ENCODE measurements at places on chromosomes 5 and 9.

DNA sequence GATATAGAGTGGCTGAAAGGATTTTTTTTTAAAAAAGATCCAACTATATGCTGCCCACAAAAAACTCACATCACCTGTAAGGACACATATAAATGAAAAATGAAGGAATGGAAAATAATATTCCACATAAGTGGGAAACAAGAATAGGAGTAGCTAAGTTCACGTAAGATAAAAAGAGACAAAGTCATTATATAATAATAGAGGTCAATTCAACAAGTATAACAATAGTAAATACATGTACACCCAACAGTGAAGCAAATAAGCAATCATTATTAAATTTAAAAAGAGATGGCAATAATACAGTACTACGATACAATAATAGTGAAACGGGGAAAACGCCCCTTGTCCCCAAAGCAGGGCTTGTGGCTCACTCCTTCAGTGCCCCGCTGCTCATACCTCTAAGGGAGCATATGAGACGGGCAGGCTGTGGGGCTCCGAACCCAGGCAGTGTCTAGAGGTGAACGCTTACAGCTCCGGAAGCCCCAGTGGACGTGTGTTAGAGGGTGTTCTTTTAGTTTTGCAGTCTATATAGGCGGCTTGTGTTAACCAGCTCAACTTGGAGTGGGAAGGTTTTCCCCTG is 12.5 kb upstream of the BTNL9 start:
- DNase-seq, result no peak

- peak; percentile 76 for DNase-seq
Measured at GRCh38 chr5:108753331-108753730, 5.6 kb downstream of the FER start.

DNA sequence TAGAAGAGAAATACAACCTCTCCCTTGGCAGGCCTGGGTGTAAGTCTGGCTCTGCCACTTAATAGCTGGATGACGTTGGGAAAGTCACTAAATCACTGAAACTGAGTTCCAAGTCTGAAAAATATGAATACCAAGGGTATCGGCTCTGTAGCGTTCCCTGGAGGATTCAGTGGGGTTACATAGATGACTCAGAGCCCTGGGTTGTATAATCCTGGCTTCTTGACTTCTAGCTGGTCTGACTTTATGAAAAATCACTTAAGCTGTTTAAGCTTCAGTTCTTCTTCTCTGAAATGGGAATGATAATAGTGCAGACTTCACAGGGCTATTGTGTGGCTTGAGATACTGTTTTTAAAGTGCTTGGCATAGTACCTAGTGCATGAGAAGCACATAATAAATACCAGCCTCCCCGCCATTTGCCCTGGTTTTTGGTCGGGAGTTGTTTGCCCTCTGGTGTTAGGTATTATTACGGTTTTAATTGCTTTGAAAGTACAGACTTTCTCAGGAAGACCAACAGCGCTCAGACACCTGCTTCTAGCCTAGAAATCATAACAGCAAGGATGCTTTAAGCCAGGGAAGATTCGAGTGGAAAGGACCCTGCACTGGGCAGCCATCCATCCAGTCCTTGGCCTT is 43.0 kb downstream of the CYFIP2 start:
- DNase-seq, result no peak

GRCh38 chr9:132575005-132575609 is 7.3 kb upstream of the BARHL1 start:
- peak; percentile 74 for DNase-seq

GRCh38 chr5:124948754-124949275 is 202.4 kb upstream of the ZNF608 start:
- no peak for DNase-seq

GRCh38 chr5:74966141-74967026 is 86.0 kb downstream of the GCNT4 start:
- DNase-seq, result no peak

DNA sequence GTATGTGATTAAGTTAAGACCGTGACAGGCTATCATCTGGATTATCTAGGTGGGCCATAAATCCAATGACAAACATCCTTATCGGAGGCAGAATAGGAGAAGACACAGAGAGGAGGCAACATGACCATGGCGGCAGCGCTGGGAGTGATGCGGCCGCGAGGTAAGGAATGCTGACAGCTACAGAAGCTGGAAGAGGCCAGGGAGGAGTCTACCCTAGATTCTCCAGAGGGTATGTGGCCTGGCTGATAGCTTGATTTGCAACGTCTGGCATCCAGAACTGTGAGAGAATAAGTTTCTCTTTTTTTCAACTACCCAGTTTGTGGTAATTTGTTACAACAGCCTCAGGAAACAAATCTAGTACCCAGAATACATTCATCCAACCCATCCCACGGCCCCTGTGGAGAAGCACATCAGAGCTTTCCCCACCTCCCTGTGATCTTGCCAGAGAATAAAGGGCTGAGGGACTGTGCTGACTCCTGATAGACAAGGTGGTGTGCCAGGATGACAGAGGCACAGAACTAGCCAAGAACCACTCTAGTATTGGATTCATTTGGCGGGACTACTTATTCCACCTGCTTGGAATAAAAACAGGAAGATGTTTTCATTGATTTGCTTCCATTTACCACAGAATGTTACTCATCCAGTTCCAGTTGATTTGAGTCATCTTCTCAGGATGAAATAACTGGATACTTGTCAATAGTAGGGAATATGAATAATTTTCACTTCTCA is 187.4 kb downstream of the MAN2A1 start:
- peak; percentile 1 for DNase-seq

DNA sequence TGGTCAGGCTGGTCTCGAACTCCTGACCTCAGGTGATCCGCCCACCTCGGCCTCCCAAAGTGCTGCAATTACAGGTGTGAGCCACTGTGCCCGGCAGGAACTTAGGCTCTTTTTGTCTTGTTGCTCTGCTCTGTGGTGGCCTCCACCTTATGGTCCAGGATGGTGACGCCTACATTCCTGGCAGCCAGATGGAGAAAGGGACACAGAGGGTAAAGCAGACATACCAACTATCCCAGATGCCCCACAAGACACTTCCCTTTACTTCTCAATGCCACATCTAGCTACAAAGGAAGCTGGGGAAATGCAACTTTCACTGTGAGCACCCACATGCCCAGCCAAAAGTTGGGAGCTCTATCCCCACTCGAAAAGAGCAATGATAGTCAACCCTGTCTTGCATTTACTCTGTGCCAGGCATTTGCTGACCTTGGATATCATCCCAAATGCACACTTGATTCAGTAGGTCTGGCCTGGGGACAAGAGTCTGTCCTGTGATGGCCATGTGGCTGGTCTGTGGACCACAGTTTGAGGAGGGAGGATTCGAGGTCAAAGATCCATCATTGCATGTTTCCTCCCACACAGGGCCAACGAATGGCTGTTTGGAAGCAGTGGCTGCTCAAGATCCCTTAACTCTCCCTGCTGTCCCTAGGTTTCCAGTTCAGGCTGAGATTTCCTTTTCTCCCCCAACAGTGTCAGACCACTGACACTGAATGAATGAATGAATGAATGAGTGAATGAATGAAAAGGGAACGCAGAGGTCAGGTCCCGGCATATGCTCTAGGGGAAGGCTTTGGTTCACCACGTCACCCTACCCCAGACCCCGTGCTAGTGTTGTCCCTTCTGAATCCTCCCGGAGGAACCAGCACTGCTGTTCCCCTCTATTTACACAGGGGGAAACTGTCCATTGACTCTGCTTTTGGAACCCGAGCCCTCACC is 1.4 kb upstream of the ERGIC1 start:
- no peak for DNase-seq

GRCh38 chr5:150122158-150122510 is 33.5 kb downstream of the PDGFRB start:
- DNase-seq, result peak; percentile 33

DNA sequence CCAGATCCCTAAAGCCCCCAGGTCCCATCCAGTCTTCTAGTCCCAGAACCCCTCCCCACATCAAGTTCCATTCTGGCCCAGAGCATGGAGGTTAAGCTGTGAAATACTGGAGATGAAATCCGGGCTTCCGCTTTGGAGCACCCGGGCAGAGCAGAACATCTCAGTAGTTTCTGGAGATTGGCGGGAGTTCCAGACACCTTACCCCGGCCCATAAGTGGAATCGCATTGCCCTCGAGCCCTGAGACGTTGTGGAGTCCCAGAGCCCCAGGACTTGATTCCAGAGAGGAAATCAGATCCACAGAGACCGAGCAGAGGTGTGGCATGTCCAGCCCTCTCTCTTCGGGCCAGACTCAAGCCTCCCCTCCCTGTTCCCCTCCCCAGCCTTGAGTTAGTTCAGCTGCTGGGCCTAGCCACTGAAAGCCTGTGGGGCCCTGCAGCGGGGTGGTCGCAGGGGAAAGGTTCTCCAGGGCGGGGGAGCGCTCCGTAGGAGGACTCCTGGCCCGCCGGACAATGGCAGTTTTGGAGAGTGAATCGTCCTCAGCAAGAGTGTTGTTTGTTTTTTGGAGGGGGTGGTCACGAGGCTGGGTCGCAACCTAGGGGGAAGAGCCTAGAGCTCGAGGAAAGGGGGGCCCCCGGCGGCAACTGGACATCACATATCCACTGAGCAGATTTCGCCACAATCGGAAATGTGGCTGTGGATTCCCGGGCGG is 1.0 kb upstream of the PAX5 start:
- no peak for DNase-seq

- no peak for DNase-seq
Measured at GRCh38 chr9:32875242-32875641, 91.9 kb downstream of the TMEM215 start.

- DNase-seq, result no peak
Measured at GRCh38 chr5:1879292-1880263, 3.1 kb downstream of the IRX4 start.

GRCh38 chr5:135245521-135246499 is 153.2 kb downstream of the MACROH2A1 start:
- DNase-seq, result peak; percentile 30

DNA sequence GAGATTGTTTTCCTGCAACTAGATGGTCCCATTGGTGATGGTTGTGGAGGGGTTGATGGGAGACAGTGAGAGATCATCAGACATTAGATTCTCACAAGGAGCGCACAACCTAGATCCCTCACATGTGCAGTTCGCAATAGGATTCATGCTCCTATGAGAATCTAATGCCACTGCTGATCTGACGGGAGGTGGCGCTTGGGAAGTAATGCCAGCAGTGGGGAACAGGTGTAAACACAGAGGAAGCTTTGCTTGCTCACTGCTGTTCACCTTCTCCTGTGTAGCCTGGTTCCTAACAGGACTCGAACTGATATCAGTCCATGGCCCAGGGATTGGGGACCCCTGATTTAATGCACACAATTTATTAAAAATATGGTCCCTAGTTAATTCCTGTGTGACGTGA is 18.8 kb downstream of the SNCAIP start:
- no peak for DNase-seq

DNA sequence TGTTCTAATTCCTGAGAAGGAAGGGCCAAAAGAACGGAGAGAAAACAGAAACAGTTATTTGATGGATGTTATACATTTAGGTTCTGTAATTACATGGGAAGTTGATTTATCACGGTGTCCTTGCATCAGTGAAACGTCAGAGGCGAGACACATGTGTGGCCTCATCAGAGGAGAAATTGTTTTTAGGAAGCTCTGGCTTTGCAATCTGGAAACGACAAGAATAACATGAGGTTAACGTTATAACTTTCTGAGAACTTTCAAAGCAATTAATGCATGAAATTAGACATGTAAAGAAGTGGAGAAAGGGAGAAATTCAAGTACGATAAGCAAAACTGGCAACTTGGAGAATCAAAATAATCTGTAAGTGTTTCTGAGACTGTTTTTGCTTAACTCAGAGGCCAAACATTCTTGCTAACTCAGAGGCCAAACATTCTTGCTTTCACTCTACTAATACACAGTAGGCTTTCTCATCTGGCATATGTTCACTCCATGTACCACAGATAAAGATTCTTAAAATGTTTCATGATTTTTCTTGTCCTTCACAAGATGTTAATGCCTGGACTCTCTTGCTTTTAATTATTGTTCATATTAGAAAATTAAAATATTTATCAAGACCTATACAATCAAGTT is 933.0 kb downstream of the TLE4 start:
- DNase-seq, result no peak
